Skeletal muscle cell (primary cell): ENCODE measurements at places on chromosomes 13 and 19.
A peak's percentile ranks its signal among the peaks of the same experiment; 100 is the strongest.

DNA sequence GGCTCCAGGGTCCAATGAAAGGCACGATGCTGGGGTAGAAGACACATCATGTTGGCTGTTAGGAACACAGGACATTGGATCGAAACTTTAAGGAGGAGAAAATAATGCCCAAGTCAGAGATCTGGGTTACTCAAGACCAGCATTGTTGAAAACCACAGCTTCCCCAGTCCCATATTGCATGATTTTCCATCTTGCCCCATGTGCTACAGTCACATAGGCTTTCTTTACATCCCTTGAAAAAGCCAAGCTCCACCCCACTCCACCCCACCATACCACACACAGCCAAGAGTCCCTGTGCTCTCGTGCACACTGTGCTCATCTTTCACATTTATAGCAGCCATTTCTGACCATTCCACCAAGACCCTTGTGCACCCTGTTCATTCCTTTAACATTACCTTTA lies 636.2 kb downstream of the DIAPH3 start:
- DNase-seq = no peak

DNA sequence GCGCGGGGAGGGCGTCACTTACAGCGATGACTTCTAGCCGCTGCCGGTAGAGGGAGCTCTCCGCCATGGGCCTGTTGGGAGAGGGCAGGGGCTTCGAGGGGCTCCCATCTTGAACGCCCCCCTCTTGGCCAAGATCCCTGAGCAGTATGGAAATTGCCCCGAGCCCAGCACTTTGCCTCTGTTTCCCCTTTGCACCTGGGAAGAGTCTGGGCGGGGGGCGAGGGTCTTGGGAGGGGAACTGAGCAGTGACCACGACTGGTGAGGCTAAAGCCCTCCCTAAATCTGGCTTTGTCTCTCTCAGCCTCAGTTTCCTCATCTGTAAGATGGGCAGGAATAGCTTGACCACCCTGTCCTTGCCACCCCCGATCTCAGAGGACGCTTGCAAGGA lies 2.8 kb downstream of the PALM3 start:
- no peak for DNase-seq

- no peak for DNase-seq
Measured at GRCh38 chr13:33379608-33380007, 94.1 kb upstream of the STARD13 start.

GRCh38 chr19:46551164-46551563 lies 50.0 kb upstream of the CALM3 start:
- no peak for DNase-seq

DNA sequence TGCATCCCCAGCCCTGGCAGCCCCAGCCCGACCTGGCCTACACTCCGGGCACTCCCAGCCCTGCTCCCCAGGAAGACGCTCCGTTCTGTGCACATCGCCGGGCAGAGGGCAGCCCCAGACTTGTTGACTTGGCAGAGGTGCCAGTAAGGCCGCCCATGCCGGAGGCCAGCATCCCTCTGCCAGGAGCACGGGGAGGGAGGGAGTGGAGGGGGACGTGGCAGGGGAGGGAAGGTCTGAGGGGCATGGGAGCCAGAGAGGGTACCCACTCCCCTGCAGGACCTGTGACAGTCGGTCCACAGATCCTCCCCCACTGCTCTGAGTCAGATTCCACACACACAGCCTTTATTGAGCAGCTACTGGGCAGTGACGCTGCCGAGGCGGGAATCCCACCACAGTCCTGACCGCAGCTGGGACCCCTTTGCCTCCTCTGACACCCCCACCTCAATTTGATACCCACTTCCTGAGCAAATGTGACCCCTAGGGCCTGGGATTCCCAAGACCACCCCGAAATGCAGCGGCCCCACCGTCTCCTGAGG lies 1.9 kb upstream of the NKPD1 start:
- DNase-seq = no peak

- DNase-seq = no peak
Measured at GRCh38 chr19:4233282-4233853, 4.0 kb downstream of the EBI3 start.

DNA sequence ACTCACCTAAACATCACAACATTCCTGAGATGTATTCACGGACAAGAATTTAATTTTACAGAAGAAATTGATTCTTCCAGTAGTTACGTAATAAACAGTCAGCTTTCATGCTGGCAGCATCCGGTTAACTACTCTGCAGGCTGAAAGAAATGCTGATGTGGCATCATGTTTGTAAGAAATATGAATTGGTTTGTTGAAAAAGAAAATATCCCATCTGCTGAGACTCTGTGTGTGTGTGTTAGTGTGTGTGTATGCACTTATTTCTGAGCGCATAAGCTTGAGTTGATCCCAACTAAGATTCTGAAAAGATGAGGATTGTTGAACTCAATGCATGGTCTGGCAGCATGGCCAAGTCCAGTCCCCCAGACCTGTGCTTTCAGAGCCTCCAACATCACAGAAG lies 74.3 kb upstream of the FAM216B start:
- no peak for DNase-seq

- no peak for DNase-seq
Measured at GRCh38 chr19:43489310-43489709, 15.2 kb downstream of the PHLDB3 start.

- no peak for DNase-seq
Measured at GRCh38 chr19:36149673-36150406, 2.4 kb downstream of the COX7A1 start.

DNA sequence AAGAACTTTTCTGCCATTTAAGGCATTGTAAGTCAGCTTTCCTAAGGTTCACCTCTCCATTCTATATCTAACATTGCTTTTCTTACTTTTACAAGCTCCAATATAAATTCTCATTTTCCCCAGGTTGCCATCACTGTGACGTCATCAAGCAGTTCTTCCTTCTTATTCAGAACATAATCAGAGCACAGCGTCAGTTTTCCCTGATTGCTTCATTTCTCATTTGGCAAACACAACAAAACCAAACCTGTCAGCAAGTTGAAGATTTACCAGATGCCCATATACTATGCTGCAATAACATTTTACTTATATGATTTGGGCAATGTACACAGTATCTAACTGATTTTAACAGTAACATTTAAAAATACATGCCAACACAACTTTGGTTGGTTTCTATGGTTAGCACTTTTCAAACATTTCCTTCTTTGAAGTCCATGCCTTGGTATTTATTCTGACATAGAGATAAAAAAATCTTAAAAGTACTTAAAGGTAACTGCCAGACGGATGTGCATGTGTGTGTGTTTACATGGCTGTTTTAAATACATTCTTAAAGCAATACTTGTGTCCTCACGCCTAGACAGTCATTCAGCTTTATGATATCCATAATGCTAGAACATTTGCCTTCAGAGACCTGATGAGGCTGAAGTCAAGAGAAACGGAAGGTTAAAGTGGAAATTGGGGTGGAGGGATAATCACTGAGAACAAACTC lies 264.0 kb downstream of the KLF12 start:
- peak; percentile 85 for DNase-seq

- peak; percentile 87 for DNase-seq
Measured at GRCh38 chr13:28707629-28708427, 10.9 kb downstream of the SLC46A3 start.

DNA sequence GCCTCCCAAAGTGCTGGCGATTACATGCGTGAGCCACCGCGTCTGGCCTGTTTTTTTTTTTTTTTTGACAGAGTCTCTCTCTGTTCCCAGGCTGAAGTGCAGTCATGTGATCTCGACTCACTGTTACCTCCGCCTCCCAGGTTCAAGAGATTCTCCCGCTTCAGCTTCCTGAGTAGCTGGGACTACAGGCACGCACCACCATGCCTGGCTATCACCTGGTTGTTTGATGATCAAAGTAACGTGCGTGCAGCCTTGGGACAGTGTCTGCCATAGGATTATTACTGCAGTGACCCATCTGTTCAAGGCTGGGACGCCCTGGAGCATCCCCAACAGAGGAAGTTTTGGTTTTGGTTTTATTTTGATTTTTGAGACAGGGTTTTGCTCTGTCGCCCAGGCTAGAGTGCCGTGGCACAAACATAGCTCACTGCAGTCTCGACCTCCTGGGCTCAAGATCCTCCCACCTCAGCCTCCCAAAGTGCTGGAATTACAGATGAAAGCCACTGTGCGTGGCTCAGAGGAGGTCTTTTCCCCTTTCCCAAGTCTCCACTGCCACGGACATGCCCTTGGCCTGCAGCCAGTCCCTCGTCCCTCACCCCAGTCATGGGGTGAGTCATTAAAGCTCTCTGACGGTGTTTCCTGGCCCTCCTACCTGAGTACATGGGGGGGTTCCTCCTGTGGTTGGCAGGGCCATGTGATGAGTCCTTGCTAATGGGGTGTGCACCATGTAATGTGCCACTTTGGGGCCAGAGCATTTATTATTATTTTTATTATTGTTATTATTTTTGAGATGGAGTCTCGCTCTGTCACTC lies 65.6 kb downstream of the IER2 start:
- no peak for DNase-seq

DNA sequence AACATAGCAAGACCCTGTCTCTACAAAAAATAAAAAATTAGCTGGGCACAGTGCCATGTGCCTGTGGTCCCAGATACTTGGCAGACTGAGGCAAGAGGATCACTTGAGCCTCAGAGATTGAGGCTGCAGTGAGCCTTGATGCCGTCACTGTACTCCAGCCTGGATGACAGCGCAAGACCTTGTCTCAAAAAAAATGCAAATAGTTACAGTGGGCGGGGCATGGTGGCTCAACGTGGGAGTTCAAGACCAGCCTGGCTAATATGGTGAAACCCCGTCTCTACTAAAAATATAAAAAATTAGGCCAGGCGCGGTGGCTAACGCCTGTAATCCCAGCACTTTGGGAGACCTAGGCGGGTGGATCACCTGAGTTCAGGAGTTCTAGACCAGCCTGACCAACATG lies 8.5 kb downstream of the PGLS start:
- no peak for DNase-seq

DNA sequence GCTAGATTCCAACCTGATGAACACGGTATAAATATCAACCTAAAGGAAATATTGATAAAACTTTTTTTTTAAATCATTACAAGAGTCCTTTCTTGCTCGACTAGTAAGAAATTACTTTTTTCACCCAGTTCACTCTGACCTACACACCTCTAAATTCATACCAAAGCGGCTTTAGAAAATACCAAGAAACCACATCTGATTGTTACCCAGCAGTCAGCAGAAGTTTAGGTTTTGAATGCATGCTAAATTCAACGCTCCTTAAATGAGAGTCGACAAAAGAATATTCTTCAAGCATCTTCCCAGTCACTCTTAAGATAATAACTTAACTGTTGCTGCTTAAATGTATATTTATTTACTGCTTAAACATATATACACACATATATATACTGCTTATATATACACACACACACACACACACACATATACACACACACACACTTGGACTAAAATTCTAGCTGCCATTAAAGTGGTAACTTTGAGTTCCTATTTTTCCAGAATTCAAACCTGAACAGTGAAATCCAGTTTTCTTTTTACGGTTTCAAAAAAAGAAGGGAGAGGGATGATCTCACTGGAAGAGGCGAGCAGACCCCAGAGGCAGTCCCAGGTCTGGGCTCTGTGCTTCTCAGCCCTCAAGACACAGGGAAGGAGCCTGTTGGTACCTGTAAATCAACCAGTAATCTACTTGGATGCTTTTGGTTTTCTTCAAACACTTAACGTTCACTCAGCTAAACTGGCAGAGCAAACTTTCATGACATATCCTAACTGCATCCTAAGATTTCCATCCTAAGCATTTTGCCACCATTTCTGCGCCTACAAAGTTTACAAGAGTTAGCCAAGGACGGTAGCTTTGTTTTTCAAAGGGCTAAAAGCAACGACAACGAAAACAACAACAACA lies 1.7 kb downstream of the STK24 start:
- no peak for DNase-seq

DNA sequence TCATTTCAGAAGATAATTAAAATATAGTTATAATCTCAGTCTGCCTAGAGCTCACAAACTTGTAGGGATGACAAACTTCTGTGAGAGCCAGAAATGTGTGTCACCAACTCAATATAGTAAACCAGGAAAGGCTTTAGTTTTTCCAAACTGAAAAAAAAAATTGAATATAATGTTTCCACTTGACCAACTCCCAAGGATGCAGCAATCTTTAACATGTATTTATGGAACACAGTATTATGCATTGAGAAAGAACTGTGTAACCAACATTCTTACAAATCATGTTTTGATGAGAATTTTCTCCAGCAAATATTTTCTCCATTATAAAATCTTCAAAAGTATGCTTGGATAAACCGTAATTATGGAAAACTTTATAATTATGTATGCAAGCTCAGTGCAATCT lies 50.1 kb upstream of the KLF12 start:
- DNase-seq = no peak
